ENCODE measurements at places on chromosomes 7 and 10. TPM values are rescaled to one million over a fixed set of nuclear protein-coding genes. Genes with fewer than 3 reads are reported as not detected.

Gene MRM2
- 30.7 TPM for total RNA-seq

Gene SPACDR
- 3.7 TPM for total RNA-seq

Gene HOXA13
- total RNA-seq, result not detected

Gene AMPH
- total RNA-seq, result not detected

Gene GPR26
- total RNA-seq, result not detected

Gene SUN3
- not detected for total RNA-seq

Gene TMEM176A
- total RNA-seq, result not detected
